ENCODE measurements at places on chromosomes 4 and X.
A peak's percentile ranks its signal among the peaks of the same experiment; 100 is the strongest.

DNA sequence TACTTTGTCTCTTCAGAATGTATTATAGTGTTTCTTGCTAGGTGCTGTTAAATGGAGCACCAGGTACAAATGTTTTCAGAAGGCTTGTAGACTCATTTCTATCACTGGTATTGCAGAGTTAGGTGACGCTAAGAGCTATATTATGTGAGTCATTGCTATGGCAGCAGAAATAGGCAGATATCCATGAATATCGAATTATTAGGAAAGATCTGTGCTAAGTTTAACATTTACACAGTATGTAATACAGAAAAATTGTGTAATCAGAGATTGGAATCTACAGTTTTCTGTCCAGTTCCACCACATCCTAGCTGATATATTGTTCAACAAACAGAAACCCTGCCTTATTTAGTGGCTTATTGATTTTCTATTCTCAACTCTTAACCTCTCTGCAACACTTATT, 1025.5 kb downstream of the STIM2 start:
- no peak for DNase-seq

DNA sequence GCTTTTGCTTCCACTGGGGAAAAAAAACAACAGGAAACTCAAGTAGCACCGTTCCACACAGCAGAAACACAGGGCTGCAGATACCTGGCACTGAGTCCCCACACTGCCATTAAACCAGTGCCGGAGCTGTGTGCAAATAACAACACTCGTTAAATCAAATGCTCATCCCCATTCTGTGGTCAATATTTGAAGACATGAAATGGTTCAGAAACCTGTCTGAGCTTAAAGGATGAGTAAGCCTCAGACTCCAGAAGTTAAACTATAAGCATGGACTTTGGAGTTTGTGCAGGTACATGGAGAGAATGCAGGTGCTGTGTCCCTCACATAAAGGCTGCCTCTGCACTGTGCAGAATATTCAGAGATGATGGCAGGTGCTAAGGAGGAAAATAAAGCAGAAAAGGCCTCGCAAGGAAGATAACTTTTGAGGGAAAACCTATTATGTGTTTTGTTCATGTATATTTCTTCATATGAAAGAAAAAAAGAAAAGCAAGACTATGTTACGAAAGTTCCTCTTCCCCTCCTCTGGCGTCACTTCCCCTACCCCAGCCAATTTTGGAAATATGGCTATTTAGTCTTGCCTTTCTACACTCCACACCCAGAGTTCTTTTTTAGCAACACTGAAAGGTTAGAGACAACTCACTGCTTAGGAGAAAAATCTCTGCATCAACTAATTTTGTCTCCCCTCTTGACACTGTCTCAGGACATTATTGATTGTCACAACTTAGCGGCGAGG, 4.6 kb downstream of the MPP1 start:
- peak; percentile 77 for DNase-seq

DNA sequence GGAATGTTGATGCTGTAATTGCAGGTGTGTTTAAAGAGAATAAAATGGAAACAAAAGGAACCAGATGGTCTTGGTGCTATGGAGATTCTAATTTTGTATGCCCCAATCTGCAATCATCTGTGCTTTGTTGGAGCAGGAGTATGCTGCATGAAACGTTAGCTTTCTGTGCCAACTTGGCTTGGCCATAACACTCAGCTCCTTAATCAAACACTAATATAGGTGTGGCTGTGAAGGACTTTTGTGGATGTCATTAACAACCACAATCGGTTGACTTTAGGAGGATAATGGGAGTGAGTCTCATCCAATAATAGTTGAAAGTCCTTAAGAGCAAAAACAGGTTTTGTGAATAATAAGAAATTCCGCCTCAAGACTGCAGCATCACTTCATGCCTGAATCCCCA, 399.2 kb downstream of the NLGN4X start:
- no peak for DNase-seq

DNA sequence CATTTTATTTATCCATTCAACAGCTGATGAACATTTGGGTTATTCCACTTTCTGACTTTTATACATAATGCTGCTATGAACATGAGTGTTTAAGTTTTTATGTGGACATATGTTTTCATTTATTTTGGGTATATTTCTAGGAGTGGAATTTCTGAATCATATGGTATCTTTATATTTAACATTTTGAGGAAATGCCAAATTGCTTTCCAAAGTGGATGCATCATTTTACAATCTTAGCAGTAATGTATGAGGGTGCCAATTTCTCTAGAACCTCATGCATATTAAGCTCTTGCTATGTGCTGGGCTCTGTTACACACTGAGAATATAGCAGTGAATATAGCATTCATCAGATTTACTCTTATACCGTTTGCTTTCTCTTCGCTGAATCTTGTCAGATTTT, 983.7 kb downstream of the STIM2 start:
- DNase-seq = no peak

GRCh38 chr4:15034071-15034764, 31.9 kb downstream of the CPEB2 start:
- no peak for DNase-seq

GRCh38 chr4:106582103-106582502, 213.5 kb upstream of the GIMD1 start:
- DNase-seq = no peak

GRCh38 chr4:39814403-39815185, 116.7 kb downstream of the UBE2K start:
- no peak for DNase-seq

DNA sequence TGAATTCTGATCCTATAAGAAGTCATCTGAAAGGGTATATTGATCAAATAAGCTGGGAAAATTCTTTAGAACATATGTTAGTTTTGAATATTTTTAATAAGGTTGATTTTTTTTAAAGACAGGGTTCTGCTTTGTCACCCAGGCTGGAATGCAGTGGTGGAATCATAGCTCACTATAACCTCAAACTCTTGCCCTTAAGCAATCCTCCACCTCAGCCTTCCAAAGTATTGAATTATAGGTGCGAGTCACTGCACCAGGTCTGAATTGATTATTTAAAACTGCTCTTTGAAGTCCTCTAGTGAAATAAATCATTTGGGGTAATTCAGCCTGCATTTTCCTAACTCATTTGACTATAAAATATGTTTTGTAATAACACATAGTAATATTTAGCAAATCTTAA, 812.3 kb downstream of the PDHA2 start:
- no peak for DNase-seq

- no peak for DNase-seq
Observed at GRCh38 chrX:50114113-50114512, 86.7 kb downstream of the AKAP4 start.

DNA sequence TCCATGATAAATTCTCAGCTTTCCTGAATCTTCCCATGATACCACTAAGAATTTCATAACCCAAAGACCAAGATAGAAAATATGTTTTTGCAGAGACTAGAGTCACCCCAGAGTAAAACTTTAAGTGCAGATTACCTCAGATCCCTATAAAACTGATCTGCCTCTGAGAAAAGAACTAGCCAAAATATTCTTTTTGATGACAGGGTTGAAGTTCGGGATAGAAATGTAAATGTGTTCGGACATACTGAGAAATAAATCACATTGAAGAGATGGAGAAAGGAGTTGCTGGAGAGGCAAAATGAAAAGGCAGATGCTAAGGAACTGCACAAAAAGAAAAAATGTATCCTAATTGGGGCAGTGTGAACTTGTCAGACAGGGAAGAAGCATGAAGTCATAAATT, 501.8 kb downstream of the ANKRD50 start:
- no peak for DNase-seq

DNA sequence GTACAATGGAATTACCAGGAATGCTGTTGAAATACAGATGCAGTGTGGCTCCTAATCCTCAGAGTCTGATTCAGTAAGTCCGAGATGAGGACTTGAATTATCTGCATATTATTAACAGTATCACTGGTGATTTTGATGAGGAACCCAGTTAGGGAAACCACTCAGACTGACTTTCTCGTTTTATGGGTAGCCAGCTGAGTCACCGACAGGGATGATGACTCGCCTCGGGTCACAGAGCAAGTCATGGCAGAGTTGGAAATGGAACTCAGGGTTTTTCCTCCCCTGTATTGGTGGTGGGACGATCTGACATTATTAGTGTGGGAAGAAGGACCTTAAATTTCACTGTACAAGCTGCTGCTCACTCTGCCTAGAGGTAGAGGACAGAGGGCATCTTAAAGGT, 51.3 kb downstream of the RTL9 start:
- peak; percentile 68 for DNase-seq

GRCh38 chr4:86775061-86775460, 74.1 kb downstream of the SLC10A6 start:
- no peak for DNase-seq

- no peak for DNase-seq
Observed at GRCh38 chr4:98555798-98556445, 102.5 kb downstream of the TSPAN5 start.

DNA sequence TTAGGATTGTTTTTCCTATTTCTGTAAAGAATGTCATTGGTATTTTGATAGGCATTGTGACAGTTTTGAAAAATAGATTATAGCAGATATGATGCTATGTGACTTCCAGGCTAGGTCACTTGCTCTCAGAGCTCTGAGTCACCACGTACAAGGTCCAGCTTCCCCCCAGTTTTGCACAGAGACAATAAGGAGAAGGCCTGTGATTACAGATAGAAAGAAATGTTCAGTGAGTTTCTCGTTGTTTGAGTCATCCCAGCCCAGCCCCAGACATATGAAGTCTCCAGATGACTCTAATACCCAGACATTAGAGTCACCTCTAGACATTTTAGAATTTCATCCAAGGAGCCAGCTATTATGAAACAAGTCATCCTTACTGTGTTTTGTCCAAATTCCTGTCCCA, 57.2 kb downstream of the MFAP3L start:
- no peak for DNase-seq

DNA sequence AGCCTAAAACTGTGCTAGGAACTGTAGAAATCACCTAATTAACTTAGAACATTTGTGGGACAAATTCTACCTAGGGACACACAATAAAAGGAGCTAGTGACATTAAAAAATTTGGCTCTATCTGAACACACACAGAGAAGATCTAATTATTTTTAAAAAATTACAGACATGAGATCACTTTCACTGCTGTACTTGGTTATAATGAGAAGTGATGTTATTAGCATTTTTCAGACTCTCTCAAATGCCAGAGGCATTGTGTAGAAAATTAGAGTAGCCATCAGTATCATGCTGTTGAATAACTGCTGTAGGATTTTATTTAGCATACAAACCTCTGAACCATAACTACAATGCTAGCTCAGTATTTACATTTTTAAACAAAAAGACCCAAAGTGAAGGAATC, 109.1 kb upstream of the ANK2 start:
- no peak for DNase-seq

DNA sequence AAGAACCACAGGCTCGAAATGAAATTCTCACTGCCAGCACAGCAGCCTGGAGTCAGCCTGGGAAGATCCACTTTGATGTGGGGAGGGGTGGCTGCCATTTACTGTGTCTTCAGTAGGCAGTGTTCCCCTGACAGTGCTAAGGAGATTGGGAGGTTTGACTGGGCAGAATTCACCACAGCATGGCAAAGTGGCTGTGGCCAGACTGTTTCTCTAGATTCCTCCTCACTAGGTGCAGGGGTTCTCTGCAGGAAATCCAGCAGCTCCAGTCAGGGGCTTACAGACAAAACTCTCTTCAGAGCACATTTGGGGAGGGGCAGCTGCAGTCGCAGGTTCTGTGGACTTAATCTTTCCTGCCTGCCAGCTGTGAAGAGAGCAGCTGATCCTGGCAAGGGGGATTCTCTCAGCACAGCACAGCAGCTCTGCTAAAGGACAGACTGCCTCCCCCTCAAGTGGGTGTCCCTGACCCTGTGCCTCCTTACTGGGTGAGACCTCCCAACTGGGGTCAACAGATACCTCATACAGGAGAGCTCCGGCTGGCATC, 1174.0 kb downstream of the RAPGEF2 start:
- no peak for DNase-seq

DNA sequence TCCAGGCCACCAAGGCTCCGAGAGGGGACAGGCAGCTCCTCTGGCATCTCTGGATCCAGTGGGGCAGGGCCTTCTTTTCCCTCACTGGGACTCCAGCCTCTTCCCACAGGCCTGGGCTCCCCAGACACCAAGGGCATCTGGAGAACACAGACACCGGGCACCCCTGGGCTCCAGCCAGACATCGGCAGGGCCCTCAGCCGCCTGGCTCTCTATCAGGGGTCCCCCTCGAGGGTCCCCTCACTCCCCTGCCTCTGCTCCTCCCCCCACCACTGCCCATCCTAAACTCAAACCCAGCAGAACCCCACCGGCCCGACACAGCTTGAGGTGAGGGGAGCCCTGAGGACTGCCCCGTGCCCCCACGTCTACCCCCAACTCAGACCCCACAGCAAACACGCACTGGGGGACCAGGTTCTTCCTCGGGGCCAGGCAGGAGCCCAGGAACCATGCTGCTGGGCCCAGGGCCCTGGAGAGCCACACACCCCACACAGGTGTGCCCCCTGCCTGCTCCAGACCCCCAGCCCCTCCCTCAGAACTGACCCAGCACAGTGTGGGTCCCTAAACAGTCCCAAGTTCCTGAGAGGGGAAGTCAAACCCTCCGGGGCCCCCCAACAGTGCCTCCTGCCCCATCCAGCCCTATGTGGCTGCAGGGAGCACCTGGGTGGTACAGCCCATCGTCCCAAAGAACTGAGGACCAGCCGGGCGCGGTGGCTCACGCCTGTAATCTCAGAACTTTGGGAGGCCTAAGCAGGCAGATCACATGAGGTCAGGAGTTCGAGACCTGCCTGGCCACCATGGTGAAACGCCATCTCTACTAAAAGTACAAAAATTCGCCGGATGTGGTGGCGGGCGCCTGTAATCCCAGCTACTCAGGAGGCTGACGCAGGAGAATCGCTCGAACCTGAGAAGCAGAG, 86.8 kb downstream of the FAM53A start:
- no peak for DNase-seq

GRCh38 chr4:2688697-2689096, 67.4 kb downstream of the TNIP2 start:
- DNase-seq = no peak

- no peak for DNase-seq
Observed at GRCh38 chr4:138604556-138604955, 362.4 kb upstream of the SLC7A11 start.

GRCh38 chrX:153780678-153781427, at the start of gene SRPK3:
SRPK3 (plus strand) TSS chrX:153781041; CDS start chrX:153781087, 46 bp downstream.
- DNase-seq = no peak

- peak; percentile 42 for DNase-seq
Observed at GRCh38 chr4:70979445-70980008, 13.9 kb upstream of the DCK start.

- DNase-seq = peak; percentile 15
Observed at GRCh38 chrX:115449742-115450141, 111.2 kb upstream of the PLS3 start.

DNA sequence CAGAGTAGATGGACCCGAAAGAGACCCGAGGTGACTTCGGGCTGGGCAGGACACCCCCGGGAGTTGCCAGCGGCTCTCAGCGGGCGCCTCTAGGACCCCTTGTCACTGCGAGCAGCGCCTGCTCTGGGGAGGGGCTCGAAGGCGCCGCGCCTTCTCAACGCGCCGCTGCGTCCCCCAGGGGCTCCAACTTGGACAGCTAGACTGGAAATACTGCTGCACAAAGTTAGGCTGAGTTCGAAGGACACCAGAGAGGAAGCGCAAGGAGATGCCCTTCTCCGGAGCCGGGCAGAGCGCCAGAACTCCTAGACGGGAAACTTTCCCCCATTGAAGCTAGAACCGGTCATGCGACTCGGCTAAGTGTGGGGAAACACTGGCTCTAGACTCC, 493 bp upstream of the KCNIP4 start:
- DNase-seq = no peak

All from inflammatory macrophage treated with lipopolysaccharide for 4 hours (primary cell).